ENCODE measurements at places on chromosomes 5 and 9.

GRCh38 chr9:27571011-27571410 is 2.3 kb downstream of the C9orf72 start:
- no peak for DNase-seq

GRCh38 chr9:18982262-18982620 is 50.8 kb downstream of the SAXO1 start:
- DNase-seq, result no peak

DNA sequence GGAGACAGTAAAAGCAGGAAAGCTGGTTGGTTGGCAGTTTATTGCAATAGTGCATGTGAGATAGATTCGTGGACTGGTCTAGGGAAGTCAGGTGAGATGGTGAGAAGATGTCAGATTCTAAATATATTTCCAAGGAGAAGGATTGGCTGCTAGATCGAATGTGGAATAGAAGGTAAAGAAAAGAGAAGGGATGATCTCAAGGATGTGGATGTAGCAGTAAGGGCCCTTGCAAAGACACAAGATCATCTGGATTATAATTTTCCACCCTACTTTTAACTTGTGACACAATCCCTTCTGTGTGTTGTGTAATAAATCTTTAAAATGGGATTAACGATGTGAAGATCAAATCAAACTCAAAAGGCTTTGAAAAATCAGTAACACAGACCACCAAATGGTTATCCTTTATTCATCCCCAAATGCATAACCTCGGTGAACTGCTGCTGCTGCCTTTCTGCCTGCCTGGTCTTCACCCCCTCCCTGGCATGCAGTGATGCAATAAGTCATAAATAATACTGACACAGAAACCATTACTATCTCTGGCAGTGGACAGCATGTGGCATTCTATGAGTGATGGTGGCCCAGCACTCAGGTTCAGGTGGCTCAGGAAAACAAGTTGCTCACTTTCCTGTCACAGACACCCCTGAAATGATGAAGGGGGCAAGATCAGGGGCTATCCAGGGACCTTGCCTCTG is 178.4 kb downstream of the FAM114A2 start:
- no peak for DNase-seq

DNA sequence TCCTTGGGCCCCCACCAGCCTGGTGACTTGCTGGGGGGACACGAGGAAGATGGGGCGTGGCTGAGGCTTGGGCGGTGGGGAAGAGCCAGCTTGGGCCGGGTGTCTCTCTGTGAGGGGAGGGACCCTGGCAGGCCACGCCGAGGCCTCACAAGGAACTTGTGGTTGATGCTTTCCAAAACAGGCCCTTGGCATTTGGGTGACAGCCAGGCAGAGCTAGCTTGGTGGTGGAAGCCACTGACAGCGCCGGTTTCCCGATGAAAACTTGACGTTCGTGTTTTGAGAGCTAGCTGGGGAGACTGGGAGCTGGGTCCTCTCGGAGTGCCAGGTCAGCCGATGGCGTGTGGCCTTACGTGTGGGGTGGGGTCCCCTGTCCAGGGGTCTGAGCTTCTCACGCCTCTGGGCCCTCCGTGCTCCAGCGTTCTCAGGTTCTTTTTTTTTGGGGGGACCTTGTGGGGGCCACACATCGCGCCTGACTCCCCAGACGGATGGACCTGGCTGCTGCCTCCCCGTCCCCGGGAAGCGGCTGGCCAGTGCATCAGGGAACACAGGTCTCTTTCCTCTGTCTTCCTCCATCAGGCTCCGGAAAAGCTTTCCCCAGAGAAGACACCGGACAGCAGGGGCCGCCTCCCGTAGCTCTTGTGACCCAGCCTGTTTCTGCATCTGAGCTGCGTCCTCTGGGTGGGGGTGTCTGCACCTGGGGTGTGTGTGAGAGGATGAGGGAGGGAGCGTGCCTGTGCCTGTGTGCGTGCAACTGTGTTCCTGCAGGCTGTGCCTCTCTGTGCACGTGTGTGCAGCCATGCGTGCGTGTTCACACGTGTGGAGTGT is 129.3 kb upstream of the LPCAT1 start:
- DNase-seq, result peak; percentile 15

GRCh38 chr5:128081111-128081851 is 2.3 kb upstream of the SLC12A2 start:
- no peak for DNase-seq

DNA sequence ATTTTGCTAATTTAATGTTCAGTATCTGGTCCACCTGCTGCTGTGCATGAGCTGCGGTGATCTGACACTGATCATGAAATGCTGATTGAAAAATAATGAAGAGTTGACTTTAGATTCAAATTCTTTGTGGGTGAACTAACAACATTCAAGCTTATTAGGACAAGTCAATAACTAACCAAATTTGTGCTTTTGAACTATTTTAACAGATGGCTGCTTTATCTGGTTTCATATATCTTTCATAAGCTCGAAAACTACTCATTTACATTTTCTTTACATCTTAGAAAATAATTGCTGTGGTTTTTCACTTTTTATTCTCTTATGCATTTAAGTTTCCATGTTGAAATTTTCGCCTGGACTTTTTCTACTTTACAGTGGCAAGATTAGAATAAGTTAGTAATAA is 274.8 kb upstream of the CCNG1 start:
- DNase-seq, result no peak

DNA sequence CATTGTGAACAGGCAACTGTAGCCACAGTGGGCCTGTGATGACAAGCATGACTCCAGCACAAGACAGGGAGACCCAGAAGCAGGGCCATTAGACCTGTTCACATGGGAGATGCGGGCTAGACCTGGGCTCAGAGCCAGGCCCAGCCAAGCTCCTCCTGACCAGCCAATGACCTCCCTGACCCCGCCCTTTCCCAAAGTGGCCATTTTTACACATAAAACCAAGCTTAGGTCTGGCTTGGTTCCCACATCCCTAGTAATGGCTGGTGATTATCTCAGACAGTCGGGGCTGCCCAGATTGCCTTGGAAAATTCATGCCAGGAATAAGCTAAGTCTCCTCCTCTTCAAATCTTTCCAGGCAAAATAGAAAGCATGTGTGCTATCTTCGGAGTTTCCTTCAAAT is 94.1 kb downstream of the FRMD3 start:
- peak; percentile 72 for DNase-seq

DNA sequence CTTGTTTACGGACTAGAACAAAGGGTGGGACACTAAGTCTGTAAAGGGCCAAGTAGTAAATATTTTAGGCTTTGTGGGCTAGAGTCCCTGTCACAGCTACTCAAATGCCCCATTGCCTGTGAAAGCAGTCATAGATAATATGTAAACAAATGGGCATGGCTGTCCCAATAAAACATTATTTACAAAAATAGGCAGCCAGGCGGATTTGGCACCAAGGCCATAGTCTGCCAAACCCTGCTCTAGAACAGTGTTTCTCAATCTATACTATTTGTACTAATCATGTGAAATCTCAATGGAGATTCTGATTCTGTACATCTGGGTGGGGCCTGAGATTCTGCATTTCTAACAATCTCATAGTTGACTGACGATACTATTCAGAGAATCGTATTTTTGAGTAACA is 92.0 kb downstream of the RFX3 start:
- no peak for DNase-seq

DNA sequence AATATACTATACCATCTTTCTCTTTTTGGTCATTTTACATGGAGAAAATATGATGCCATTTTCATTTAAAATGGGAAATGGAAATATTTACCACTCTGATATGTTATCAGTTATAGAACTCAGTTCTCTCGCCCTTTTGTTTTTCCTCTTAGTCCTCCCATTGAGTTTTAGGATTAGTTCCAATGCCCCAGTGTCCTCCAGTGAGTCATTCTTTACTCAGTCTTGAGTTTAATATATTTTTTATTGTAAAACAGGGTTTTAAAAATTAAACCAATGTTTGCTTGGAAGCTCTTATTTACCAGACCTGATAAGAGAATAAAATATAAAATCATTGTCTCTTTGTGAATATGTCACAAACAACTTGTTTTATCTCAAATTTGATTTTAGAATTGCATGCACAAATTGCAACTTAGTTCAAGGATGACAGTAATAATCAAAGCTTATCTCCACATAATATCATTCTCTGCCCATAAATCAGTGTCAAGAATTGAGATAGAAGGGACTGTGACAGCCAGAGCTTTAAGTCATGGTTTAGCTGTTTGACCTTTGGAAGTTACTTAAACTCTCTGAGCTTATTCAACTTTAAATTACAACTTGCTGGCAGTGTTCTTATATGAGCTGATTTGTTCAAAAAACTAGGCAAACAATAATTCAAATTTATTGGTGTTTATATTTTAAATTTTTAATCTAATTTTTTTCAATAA is 166.4 kb downstream of the PAM start:
- DNase-seq, result peak; percentile 6

All from AG10803 (cell line).